Fibroblast of skin of scalp (primary cell): ENCODE measurements at places on chromosomes 7 and 10.

DNA sequence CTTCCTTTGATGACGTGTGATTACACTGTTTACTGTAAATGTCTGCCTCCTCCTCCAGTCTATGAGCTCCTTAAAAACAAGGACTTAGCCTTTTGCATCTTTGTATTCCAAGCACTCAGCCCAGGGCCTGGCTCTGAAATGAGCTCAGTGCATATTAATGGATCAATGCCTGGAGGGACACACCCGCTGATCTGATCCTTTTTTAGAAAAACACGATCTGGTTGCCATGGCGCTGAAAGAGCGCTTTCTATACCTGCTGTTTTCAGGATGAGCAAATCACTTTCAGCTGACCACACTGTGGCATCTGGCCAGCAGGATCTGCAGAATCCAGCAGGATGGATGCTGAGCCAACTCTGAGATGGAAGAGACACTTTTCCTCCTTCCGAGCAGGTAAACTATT is 37.8 kb upstream of the GARS1 start:
- peak; percentile 25 for DNase-seq

DNA sequence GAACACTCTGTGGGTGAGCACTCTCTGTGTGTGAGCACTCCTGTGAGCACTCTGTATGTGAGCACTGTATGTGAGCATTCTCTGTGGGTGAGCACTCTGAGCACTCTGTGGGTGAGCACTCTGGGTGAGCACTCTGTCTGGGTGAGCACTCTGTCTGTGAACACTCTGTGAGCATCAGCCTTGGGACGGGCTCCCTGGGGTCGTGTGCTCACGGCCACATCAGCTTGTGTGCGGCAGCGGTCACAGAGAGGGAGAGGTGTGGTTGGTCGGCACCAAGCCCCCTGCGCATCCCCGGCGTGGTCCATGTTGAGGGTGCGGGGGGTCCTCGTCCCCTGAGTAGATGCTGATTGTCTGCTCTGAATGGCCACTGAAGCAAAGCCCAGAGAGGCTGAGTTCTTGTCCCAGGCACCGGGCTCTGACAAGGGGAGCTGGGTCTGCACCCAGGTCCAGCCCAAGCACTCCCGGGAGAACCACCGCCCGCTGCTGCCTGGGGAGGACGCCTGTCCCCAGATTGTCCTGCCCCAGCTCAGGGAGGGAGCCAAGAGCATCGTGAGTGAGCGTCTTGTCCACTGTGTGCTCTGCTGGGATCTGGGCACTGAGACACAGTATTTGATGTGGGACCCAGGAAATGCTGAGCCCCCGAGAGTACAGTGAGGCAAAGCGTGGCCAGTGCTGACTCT is 143.7 kb downstream of the DNAJB6 start:
- no peak for DNase-seq

- DNase-seq, result no peak
Observed at GRCh38 chr10:72847681-72848080, 45.9 kb upstream of the OIT3 start.

- no peak for DNase-seq
Observed at GRCh38 chr10:3066317-3067117, 831 bp upstream of the PFKP start.

DNA sequence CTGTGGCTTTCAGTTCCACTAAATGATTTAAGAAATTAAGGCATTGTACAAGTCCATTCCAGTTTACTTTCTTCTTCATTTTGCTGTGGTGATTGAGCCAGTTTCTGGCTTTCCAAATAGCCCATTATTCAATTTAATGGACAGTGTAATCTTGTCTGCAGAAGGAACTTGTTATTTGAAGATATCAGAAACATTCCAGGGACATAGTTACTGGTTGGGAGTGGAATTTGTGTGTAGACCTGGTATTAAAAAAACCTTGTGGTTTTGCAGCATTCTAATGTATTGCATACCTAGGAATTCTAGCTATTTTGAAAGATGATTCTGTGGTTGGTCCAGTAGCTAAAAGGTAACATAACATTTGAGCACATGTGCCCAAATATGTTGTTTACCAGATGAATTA is 72.2 kb downstream of the MCU start:
- DNase-seq, result peak; percentile 91

- peak; percentile 11 for DNase-seq
Observed at GRCh38 chr10:123269675-123270074, 115.5 kb downstream of the BUB3 start.
